ENCODE measurements at places on chromosomes 2 and 18.

DNA sequence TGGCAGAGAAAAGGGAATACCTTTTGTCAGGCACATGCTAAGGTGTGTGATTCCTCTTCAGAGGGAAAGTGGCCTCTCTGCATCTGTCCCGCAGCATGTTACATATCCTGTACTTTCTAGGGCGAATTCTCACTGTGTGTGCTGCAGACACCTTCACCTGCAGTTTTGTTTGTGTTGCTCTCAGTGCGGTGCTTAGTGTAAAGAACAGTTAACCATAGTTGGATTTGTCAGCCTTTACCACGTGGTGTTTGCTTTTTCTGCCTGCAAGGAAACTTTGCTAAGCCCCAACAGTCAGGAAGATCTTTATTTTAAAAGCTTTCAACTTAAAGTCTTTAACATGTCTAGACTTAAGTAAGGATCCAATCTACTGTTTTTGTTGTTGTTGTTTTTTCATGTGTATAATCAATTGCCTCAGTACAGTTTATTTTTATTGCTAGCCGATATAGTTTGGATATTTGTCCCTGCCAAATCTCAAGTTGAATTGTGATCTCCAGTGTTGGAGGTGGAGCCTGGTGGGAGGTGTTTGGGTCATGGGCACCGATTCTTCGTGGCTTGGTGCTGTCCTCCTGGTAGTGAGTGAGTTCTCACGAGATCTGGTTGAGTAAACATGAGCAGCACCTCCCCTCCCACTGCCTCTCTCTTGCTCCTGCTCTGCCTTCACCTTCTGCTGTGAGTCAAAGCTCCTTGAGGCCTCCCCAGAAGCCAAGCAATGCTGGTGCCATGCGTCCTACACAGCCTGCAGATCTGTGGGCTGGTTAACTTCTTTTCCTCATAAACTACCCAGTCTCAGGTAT is 90.6 kb downstream of the SNTG2 start:
- no peak for DNase-seq

- no peak for DNase-seq
Observed at GRCh38 chr2:153986488-153987229, 114.9 kb downstream of the GALNT13 start.

DNA sequence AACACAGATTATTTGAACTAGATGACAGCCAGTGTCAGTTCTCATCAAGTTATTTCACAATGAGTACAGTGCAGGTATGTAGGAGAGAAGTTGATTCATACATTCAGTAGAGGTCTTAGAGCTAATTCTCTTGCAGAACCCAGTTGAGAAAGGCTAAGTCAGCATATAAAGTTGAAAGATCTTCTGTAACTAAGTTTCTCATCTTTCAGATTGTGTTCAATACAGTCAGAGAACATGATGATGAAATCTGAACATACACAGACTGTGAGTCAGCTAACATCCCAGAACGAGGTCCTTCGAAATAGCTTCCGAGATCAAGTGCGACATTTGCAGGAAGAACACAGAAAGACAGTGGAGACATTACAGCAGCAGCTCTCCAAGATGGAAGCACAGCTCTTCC is 41.9 kb upstream of the LIMS1 start:
- DNase-seq = peak; percentile 93

DNA sequence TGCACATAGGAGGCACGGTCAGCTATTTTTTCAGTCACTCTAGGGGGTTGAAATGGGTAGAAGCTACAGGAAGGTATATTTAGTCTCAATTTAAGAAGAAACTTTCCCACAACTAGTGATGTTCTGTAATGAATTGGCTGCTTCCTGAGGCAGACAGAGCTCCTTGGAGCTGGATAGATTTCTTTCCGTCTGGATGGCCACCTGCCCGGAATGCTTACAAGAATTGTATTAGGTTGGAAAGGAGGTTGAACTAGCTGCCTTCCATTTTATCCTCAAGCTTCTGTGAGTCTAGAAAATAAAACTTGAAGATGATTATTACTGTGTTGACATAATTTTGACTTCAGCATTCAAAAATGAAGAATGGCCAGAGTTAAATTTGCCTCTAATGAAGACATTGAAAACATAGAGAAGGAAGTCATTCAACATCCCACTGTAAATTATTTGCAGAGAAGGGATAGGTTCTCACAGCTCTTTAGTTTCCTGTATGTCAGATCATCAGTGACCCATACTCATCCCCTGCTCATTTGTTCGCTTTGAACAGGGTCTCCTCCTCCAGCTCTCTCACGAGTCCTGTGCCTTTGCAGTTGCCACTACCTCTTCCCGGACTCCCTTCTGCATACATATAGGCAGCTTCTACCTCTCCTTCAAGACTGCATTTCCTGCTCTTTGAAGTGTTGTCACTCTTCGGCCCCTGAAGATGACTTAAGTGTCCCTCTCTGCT is 88.8 kb downstream of the CRIM1 start:
- no peak for DNase-seq

DNA sequence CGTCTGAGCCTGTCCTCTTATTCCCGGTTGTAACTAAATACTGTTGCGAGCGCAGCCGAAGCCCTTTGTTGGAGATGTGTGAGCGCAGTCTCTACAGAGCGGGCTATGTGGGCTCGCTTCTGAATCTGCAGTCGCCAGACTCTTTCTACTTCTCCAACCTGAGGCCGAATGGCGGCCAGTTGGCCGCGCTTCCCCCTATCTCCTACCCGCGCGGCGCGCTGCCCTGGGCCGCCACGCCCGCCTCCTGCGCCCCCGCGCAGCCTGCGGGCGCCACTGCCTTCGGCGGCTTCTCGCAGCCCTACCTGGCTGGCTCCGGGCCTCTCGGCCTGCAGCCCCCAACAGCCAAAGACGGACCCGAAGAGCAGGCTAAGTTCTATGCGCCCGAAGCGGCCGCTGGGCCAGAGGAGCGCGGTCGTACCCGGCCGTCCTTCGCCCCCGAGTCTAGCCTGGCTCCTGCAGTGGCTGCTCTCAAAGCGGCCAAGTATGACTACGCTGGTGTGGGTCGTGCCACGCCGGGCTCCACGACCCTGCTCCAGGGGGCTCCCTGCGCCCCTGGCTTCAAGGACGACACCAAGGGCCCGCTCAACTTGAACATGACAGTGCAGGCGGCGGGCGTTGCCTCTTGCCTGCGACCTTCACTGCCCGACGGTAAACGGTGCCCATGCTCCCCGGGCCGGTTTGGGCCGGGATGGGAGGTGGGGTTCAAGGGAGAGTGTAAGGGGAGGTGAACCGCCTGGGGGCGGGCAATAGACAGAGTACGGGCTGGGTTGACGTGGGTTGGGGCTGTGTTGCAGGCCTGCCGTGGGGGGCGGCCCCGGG is at the start of gene HOXD12:
Gene HOXD12, plus strand, starts transcription at position 68 of the 819 bp plus-strand sequence. Its CDS starts 7 bp downstream, at position 75.
- no peak for DNase-seq

DNA sequence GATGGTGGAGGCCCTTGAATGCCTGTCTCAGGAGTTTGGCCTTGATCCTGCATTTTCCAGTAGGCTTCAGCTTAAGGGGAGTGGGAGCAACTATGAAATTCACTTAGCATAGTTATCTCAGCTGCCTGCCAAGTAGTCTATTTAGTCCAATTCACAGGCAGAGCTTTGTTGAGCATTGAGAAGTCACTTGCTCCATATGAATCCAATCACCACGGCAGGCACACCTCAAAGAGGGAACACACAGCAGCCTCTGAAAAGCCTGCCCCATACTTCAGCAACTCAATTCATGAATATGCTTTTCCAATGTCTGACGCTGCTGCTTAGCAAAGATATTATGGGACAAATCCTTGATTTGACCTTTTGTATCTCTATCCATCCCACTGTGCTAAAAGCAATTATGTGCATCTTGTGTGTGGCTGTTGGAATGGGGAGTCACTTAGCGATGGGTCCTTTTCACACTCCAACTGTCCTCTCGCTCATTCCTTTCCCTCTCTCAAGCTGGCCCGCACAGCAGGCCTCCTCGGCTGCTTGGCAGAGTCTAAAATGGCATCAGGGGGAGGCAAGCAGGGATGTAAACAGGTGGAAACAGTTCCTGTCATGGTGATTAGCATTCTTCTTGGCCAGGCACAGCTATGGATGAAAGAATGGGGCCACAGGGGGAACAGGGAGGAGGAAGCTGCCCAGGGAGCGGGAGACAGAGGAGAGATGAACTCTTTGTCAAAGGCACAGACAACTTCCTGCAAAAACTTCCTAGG is 56.0 kb upstream of the LRPPRC start:
- DNase-seq = no peak

- DNase-seq = no peak
Observed at GRCh38 chr18:44912740-44913478, 232.2 kb downstream of the SETBP1 start.

DNA sequence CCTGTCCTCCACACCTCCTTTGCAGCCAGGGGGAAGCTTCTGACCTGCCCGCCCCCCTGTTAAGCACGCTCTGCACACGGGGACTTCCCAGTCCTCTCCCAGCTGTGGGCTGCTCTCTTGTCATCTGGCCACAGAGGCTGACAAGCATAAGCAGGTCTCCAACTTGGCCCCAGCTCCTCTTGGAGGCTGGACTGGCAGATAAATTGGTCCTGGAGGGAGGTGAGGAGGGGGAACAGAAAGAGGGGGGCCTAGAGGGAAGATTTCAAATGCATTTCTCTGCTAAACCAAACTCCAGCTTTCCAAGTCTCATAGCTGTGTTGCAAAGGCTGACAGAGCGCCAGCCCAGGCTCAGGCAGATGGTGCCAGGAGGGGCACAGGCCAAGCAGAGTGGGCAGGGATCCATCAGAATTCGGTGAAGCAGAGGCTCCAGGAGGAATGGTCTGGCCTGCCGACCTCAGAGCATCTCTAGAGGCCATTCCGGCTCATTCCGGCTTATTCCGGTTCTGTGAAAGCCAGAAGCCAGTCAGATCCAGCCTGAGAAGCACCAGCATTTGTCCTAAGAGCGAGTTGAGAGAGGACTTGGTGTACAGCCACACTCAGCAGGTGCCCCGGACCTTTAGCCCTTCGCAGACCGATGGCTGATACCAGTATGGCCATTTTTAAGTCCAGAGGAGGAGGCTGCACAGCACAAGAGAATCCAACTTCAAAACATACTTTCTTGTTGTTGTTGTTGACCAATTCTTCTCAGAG is 508.9 kb upstream of the MYT1L start:
- no peak for DNase-seq

- DNase-seq = no peak
Observed at GRCh38 chr18:32509111-32509510, 38.4 kb upstream of the GAREM1 start.

DNA sequence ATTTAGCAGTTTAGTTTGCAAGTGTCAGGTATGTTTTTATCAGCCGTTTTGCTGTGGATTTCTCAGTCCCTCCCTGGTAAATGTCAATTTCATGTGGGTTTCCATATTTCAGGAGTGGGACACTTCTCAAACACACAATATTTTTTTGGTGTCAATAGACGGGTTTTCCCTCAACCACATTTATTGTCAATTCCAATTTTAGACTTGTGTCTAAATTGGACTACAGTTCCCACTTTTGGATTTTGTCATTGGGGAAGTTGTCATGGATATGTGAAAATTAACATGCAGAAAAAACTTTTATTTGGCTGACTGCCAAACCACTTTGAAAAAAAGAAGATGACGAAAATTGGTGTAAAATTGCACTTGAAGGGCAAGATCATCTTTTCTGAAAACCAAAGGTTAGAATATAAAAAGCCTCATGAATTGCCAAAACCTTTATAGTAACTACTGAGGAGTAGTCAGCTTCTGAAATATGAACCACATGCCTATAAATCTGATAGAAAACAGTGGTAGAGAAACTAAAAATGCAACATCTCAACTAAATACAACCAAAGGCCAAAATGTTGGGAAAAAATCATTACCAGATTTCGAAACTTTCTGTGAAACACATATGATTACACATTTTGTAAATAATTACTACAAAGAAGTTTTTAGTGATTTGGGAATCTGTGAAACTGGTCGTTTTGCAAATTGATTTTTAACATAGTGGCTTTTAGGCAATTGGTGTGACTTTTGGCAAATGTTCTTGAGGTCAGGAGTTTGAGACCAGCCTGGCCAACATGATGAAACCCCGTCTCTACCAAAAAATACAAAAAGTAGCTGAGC is 106.4 kb downstream of the BCL2L11 start:
- DNase-seq = no peak

DNA sequence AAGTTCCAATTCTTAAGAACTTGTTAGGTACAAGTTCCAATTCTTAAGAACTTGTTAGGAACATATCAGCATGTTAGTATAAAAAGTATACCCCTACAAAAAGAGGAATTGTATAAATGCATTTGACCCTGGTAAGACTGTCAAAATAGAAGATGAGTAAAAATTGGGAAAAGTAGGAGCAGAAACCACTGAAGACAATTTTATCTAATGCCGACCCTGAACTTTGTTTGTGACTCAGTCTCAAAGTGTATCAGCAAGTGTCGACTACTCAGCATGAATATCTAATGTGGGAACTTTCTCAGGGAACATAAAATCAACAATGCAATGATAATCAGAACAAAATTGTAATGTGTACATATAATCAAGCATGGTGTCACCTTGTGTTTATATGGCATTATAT is 583 bp upstream of the CD226 start:
- no peak for DNase-seq

DNA sequence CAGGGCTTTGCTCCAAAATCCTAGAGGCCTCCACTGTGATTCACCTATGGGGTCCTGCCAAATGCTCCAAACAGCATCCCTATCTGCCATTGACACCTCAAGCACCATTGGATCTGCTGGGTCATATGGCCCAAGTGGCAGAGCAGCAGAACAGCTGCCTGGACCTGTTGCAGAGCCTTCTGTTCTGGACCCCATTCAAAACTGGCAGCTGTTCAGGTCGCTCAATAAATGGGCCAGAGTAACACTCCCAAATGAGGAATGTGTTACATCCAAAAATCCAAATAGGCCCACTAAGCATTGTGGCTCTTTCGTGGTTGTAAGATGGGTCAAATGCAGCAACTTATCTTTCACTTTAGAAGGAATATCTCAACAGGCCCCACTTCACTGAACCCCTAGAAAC is 783.6 kb downstream of the DCDC2C start:
- no peak for DNase-seq

Measured in non-pigmented ciliary epithelial cell (primary cell).